Kidney capillary endothelial cell (primary cell): ENCODE measurements at places on chromosomes 11 and 22.
A peak's percentile ranks its signal among the peaks of the same experiment; 100 is the strongest.

- DNase-seq: no peak
Measured at GRCh38 chr11:86861810-86862209, 61.5 kb downstream of the PRSS23 start.

GRCh38 chr22:25777870-25778269 lies 35.9 kb downstream of the MYO18B start:
- DNase-seq: peak; percentile 38

DNA sequence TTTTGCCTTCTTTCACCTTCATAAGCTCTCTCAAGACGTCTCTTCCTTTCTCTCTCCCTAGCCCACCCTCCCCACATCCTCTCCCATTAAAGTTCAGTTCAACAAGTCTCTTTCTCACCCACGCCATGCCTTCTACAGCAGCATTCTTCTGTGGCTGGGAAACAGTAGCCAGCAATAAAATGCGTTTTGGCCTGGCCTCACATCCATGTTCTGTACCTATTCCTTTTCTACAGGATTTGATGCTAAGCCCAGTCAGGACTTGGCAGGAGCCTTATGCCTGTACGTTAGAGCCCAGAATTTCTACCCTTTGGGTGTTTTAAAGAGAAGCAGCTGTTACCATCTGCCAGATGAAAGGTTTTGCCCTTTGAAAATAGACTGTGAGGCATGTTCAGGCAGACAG lies 7.1 kb upstream of the CD44 start:
- no peak for DNase-seq

GRCh38 chr11:70220920-70221319 lies 17.8 kb downstream of the FADD start:
- no peak for DNase-seq

DNA sequence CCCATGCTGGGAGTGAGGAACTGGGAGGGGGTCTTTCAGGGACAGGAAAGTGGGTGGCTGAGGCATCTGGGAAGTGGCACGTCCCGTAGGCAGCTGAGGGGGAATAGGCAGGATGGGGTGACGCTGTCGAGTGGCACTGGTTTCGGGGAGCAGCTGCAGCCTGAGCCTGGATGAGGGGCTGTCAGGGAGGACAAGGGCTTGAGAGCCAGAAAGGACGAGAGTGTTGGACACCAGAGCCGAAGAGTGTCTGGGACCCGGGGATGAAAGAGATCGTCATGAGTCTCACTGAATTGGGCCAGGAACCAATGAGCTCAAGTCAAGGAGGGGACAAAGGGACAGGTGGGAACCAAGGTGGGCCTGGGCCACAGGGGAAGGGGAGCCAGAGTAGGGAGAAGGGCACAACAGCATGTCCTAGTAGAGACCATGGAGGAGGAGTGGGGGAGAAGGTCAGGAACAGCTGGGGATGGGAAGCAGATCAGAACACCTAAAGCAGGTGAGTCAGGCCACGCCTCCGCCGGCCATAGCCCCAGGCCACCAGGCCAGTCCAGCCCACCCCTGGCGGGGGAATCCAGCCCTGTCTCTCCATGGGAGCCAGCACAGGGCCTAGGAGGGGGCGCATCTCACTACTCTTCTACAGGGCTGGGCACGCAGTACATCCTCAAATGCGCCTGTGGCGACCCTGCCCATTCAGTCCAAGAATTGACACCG lies 4.2 kb downstream of the RAB3IL1 start:
- DNase-seq: no peak

DNA sequence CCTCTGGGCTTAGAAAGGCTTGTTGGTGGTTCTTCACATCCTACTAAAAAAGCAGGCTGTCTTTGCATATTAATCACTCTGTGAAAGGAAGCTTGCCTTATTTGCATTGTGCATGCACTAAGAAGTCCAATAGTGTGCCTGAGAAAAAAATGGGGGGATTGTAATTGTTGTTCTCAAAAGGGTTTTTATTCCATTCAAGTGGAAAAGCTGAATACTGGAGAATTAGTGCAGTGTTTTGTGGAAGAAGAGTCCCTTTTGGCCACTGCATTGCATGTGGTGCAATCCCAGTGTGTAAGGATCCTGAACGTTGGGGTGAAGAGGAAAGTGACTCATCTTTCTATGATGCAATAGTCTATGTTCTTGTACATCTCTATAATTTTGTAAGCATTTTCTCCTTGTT lies 16.5 kb downstream of the NCAM1 start:
- DNase-seq: no peak

GRCh38 chr22:44396021-44396726 lies 83.4 kb upstream of the SHISAL1 start:
- DNase-seq: no peak

GRCh38 chr11:83363312-83363711 lies 77.1 kb upstream of the CCDC90B start:
- DNase-seq: no peak

DNA sequence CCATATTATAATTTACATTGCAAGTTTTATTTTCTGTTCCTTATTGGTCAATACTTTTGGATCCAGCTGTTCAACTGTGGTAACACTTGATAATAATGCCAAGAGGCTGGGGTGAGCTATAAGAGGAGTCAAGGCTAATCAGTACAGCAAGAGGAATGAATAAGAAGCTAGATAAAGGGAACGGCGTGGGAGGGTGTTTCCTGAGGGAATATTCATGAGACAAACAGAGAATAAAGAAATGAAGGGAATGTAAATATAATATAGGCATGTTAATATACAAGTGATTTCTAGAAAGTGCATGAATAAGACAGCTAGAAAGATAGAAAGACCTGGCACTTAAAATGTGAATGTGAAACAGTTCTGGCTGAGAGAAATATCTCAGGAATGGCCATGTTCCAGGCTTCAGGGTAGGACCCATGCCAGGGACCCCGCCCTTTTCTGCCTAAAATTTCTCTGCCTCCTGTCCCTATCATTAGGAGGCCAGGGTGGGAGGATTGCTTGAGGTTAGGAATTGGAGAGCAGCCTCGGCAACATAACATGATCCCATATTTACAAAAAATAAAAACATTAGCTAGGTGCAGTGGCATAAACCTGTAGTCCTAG lies 3.9 kb downstream of the OR51B4 start:
- no peak for DNase-seq

DNA sequence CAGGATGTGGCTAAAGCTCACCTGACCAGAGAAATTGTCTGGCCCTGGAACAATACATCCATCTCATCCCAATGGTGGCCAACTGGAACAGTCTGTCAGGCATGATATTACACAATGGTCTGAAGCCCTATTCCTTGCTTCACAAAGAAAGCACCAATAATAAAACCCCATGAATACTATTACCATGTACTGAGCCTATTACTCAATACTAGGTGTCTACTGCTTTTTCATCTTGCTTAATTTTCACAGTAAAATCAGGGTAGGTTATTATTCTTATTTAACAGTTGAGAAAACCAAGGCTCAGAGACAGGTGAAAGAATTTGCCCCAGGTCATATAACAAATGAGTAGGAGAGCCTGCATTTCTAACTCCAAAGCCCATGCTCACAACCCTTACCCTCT lies 68.9 kb upstream of the CAPRIN1 start:
- no peak for DNase-seq
